A673 (cell line): ENCODE measurements at places on chromosomes 4 and X.

GRCh38 chr4:25321703-25322102 lies 9.1 kb downstream of the ZCCHC4 start:
- no peak for DNase-seq

DNA sequence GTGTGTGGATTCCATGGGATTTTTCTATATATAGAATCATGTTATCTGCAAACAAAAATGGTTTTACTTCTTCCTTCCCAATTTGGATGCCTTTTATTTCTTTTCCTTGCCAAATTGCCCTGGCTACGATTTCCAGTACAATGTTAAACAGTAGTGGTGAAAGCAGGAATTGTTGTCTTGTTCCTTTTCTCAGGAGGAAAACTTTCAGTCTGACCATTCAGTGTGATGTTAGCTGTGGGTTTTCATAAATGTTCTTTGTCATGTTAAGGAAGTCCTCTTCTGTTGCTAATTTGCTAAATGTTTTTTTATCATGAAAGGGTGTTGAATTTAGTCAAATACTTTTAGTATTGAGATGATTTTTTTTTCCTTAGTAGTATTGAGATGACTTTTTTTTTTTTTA lies 10.9 kb downstream of the SAP30 start:
- DNase-seq, result no peak

DNA sequence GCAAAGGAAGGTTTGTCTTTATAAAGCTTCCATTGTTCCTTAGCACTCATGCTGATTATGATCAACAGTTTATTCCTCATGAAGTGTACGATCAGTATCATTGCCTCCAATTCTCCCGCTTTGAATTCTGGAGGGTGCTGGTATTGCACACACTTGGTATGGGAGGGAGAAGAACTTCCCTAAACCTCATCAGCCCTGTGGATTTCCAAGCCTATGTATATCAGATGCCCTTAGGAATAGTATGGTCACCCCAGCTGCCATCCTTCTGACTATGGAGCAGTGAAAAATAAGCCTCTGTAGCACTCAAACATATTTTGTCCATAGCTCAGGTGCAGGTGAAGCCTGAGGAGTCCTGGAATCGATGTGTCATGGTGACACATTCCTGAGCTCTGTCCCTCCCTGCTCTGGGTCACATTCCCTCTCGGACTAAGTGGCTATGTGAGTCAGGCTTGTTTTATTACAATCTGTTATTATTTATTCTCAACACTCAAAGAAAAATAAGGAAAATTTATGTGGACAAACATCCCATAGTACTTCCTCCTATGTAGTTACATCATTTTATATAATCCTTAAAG lies 2.0 kb upstream of the ZDHHC9 start:
- DNase-seq, result no peak

GRCh38 chr4:54496412-54496811 lies 161.3 kb upstream of the KIT start:
- DNase-seq, result no peak

- DNase-seq, result peak; percentile 95
These were observed 27.5 kb upstream of the PDGFC start for GRCh38 chr4:156999175-156999517.

GRCh38 chrX:19886375-19886774 lies 1.0 kb downstream of the SH3KBP1 start:
- no peak for DNase-seq

DNA sequence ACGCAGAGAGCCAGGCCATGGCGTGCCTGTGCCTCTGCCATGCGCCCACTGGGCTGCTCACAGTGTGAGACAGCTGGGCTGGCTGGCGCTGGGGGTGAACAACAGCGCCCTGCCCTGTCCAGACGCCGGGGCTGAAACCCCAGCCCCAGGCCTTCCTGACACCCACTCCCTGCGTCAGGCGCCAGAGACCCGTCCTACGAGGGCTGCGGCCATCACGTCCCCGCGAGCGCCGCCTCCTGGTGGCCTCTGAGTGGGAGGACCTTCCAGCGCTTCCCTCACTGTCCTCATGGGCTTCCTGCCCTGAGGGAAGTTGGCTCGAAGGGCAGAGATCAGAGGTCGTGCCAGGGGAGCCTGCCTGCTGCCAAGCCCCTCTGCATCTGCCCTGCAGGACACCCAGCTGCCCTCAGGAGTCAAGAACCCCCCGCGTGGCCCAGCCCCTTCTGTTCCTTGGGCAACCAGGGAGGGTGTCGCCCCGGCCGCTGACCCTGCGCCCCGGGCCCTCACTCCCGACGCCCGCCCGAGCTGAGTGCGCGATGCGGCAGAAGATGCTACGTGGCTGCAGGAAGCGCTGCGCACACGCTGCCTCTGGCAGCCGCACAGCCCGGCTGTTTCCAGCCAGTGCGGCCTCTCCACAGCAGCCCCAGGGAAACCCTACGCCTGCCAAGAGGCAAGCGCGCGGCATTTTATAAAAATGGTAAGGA lies 16.2 kb downstream of the NELFA start:
- no peak for DNase-seq

- DNase-seq, result peak; percentile 24
These were observed 239.9 kb downstream of the NKX6-1 start for GRCh38 chr4:84258905-84259830.

DNA sequence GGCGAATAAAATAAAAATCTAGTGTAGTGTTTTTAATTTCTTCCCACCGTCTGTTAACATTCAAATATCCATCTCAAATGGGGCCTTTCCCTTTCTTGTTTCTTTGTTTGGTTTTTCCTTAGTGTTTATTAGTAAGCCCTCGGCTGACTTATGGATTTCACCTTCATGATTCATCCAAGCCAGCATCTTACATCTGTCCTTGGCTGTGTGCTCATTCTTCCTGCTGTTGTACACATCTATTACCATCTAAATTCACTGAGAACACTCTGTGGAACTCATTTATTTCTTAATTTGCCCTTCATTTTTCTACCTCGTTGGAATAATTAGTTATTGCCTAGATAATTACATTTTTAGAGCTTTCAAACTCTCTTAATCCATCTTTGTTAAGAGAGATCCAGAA lies 84.9 kb downstream of the SPCS3 start:
- no peak for DNase-seq

- no peak for DNase-seq
These were observed 4.6 kb downstream of the PCDH19 start for GRCh38 chrX:100405424-100405823.

DNA sequence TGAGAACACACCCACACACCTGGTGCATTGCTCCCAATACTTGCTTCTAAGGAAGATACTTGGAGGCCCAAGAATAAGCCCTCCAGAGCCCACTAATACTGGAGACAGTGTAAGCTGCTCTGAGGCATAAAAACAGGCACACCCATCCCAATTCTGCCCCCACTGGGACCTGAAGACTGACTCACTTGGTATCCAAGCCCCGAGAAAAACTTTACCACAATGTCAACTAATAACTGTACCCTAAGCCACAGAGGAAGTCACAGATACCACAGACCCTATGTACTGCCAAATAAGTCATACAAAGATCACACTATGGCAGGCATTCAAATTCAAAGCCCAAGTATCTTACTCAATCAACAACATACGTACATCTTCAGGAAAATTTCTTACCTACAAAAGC lies 398.2 kb upstream of the SPANXN1 start:
- DNase-seq, result no peak

DNA sequence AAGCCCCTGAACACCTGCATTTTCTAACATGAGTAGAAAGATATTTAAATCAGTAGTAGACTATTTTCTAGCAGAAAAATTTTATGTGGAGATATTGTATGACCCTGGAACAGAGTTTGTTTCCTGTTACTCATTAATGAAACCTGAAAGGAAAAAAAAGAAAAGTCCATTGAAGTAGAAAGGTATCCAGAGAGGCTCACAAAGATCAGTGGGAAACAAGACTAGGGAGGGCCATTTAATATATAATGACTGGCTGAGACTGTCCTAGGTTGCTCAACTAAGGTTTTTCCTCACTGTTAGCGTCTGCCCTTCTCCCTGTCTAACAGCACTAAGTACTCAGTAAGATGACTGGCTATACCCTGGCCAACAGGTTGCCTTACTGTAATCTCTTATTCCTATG lies 788.6 kb downstream of the GLUD2 start:
- no peak for DNase-seq

DNA sequence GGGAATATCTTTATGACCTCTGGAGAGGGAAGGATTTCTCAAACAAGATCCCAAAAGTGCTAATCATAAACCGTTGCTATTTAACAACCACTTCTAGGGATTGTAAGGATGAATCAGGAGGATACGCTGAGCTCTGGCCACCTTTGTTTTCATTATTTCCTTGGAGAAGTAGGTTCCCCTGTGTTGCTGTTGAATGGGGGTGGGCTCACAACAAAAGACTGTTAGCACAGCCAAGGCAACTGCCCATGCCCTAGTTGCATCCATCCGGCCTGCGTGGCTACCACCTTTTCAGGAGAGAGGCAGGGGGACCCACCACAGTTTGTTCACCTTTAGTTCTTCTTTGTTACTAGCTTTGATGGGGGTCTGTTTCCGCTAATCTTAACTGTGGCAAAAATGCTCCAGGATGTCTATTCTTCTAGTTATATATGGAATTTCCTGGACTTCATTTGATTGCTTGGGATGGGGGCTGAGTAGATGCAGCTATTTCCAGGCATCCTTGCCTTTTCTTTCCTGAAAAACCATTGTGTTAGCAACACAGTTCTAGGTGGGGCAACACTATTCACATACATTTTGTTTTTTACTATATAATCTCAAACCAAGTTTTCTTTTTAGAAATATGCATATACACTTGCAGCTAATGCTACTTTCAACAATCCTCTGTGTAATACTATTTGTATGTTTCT lies 95.4 kb downstream of the KDR start:
- no peak for DNase-seq

GRCh38 chr4:183244019-183244418 lies 76.1 kb downstream of the CLDN22 start:
- DNase-seq, result no peak

DNA sequence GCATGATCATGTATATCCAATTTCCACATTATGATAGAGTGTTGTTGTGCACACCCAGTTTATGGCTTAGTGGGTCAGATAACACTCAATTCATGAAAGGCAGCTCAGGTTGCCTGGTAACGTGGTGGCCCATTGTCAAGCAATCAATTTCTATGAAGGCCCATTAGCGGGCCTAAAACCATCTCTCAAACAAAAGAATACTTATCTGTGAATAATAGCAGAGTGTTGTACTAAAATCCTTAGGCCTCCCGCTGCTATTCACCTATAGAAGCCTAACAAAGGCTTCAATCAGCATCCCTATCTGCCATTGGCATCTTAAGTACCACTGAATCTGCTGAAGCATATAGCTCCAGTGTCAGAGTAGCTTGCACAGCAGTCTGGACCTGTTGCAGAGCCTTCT lies 849.6 kb upstream of the POU3F4 start:
- DNase-seq, result no peak

- peak; percentile 3 for DNase-seq
These were observed 18.2 kb downstream of the PTTG2 start for GRCh38 chr4:37978248-37978924.

GRCh38 chrX:2474280-2474962 lies 26.4 kb downstream of the DHRSX start:
- peak; percentile 33 for DNase-seq

GRCh38 chr4:181520790-181521189 lies 722.4 kb upstream of the TENM3 start:
- DNase-seq, result no peak

- DNase-seq, result peak; percentile 11
These were observed 112.7 kb downstream of the DHX15 start for GRCh38 chr4:24471486-24472160.

GRCh38 chr4:48967631-48968030 lies 18.4 kb upstream of the CWH43 start:
- no peak for DNase-seq

- no peak for DNase-seq
These were observed 232.4 kb downstream of the MAML3 start for GRCh38 chr4:139921429-139922184.

GRCh38 chr4:2832309-2832980 lies 11.2 kb upstream of the ADD1 start:
- DNase-seq, result no peak

DNA sequence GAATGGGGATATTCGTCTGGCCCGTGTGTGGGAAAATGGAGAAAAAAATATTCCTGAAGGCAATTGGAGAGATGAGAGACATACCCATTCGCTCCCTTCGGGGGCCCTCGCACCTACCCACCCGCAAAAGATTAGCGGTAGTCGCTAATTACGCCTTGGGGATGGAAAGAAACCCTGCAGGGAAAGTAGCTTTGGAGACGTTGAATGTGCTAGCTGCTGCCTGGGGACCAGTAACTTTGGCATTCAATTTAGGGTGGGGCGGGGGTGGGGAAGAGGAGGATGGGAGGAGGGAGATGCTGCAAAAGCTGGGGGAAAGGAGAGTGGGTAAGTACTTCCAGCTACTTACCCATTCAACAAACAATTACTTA lies 407 bp upstream of the ZC4H2 start:
- DNase-seq, result no peak

DNA sequence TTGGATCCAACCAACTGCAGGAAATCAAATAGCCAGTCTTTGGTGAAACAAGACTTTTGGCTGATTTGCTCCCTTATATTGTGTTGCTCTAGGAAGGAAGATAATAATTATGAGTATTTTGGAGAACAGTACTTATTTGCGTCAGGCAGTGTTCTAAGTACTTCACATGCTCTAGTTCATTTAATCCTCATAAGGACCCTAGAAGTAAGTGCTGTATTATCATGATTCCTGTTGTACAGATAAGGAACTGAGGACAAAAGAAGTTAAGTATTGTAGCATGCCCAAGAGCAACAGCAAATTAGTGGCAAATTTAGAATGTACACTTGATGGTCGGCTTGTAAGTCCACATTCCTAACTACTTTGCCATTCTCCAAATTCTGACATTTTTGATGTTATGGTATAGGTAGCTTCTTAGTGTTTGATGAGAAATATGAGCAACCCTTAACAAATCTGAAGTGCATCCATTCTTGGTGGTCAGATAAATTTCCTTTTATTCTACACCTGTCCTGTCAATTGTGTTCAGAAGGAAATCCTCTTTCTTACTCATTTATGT lies 72.0 kb downstream of the SPRY1 start:
- no peak for DNase-seq

DNA sequence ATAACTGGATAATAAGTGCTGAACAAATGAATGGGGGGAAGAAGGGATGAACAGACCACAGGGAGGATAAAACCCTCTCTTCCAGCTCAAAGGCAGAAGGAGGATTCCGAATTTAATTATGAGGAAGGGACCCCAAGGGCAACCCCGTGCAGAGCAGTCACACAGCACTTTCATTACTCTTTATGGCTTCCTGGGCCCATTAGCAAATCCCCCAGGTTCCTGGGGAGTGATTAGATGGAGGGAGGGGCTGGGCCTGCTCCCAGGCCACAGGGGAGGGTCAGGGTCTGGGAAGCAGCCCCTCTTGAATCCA lies 67.1 kb downstream of the PPP2R2C start:
- no peak for DNase-seq

DNA sequence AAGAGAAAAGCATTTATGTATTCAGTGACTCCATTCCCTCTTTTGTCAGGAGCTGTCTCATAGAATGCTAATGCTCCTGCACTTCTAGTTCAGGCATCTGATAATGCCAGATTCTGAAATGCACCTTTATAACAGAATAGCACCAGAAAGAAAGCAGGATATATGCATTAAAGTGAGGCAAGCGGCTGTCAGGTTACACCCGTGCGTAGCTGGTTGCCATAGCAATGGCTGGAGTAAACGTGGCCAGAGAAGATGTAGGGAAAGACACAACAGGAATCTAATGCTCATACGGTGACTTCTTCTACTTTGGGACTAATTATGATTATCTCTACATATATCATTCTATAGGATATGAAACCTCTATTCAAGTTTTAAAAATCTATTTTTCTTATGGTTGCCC lies 5.9 kb downstream of the EMCN start:
- DNase-seq, result peak; percentile 49
